ENCODE measurements at places on chromosomes 3 and 15.

DNA sequence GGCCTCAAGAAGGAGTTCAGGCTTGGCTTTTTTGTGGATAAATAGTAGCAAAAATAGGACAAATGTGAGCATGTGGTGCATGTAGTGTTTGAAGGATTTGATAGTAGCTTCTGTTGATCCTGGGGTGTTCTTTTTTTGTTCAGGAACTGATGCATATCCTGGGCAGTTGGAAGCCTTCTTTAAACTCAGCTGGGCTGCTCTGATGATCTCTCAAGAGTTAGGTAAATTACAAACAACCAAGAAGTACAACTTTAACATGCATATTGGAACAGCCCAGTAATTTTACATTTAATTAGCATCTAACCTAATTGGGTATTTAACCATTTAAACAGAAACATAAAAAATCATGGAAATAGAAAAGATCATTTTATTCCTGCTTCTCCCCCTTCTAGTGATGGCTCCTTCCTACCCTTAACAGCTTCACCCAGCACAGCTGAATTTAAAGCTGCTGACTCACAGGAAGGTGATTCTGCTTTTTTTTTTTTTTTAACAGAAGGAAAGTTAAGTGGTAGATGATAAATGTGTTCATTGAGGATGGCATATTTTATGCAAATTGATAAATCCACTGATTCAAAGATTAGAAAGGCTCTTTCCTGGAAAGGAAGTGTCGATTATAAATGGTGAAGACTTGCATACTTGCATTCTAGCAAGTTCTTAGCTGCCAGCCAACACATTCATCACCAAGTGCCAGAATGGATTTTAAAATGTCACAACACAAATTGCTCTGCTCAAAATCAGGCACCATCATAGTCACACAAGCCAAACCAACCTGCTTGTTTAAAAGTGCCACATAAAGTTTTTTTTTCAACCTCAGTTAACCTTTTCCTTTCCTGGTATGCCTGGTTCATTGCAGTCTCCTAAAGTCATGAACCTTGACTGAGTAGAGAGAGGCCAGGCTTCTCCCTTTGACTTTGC, 20.0 kb downstream of the SLC35G2 start:
- peak; percentile 64 for DNase-seq

- no peak for DNase-seq
Observed at GRCh38 chr3:31840252-31840651, 140.8 kb downstream of the OSBPL10 start.

- DNase-seq, result no peak
Observed at GRCh38 chr15:59399465-59400102, 26.9 kb upstream of the MYO1E start.

DNA sequence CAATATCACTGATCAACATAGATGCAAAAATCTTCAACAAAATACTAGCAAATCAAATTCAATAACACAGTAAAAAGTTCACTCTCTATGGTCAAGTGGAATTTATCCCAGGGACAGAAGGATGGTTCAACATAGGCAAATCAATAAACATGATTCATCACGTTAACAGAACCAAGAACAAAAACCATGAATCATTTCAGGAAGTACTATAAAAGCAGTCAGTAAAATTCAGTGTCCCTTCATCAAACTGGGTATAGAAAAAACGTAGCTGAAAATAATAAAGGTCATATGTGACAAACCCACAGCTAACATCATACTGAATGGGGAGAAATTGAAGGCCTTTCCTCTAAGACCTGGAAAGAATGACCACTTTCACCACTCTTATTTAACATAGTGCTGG, 172.1 kb downstream of the POLR2M start:
- DNase-seq, result no peak

- no peak for DNase-seq
Observed at GRCh38 chr3:152396867-152397266, 128.1 kb downstream of the MBNL1 start.

DNA sequence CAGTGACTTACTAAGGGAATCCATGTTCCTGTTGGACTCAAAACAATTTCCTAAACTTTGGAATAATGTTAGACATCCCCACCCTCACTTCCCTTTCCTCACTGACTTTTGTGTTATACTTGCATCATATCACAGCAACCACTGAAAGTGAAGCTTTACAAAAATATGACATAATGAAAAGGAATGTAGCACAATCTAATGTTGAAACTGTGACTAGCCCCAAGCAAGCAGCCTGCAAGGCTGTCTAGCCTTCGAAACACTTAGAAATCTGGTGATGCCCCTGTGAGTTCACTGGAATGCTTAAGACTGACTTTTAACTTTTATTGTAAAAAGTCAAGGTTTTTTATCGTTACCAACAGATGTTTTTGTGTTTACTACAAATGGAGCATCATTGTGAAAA, 203.7 kb upstream of the ZNF385D start:
- DNase-seq, result no peak

DNA sequence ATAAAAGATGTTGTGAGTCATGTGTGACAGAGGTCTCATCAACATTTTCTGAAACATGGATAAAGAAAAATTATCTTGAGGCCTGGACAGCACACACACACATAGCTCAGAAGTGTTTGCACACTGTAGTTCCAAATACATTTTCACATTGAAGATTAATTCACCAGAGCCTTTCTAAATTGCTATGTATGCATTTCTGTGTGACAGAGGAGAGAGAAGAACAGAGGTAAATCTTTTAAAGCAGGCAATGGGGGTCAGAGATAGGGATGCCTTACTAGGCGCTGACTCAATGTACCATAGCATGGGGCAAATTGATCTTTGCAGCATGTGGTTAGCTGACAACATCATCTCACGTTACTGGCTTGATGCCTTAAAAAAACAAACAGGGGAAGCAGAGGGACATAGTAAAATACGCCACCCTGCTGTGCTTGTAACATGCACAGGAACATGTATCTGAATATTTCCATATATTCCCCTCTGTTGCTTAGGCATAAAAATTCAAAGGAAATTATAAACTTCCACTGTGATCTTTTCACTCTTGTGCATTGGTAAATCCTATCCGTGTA, 7.7 kb downstream of the POU1F1 start:
- peak; percentile 1 for DNase-seq

GRCh38 chr15:77838595-77838994, 205.9 kb upstream of the LINGO1 start:
- no peak for DNase-seq

GRCh38 chr3:32335365-32336112, 56.1 kb upstream of the CMTM7 start:
- DNase-seq, result no peak

Data from H4 (cell line).